RPMI8226 (cell line): ENCODE measurements at places on chromosomes 5 and 9.
A peak's percentile ranks its signal among the peaks of the same experiment; 100 is the strongest.

GRCh38 chr9:119195521-119195920 is 173.7 kb downstream of the BRINP1 start:
- DNase-seq, result no peak

DNA sequence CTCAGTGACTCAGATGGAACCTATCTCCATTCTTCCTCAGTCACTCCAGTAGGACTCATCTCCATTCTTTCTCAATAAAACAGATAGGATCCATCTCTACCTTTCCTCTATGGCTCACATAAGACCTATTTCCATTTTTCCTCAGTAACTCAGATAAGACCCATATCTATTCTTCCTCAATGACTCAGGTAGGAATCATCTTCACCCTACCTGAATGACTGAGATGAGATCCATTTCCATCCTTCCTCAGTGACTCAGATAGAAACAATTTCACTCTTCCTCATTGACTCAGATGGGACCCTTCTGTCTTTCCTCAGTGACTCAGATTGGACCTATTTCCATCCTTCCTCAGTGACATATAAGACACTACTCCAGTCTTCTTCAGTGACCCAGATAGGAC is 165.1 kb downstream of the FBXO4 start:
- no peak for DNase-seq

DNA sequence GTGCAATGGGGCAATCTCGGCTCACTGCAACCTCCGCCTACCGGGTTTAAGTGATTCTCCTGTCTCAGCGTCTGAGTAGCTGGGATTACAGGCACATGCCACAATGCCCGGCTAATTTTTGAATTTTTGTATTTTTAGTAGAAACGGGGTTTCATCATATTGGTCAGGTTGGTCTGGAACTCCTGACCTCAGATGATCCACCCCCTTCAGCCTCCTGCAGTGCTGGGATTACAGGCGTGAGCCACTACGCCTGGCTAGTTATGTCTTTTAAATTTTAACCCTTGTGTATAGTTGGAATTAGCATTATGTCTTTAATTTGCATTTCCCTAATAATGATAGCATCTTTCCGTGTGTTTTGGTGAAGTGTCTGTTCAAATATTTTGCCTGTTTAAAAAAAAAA is 11.5 kb downstream of the GPBP1 start:
- no peak for DNase-seq

GRCh38 chr5:119808474-119808873 is 179.1 kb downstream of the FAM170A start:
- DNase-seq, result no peak

DNA sequence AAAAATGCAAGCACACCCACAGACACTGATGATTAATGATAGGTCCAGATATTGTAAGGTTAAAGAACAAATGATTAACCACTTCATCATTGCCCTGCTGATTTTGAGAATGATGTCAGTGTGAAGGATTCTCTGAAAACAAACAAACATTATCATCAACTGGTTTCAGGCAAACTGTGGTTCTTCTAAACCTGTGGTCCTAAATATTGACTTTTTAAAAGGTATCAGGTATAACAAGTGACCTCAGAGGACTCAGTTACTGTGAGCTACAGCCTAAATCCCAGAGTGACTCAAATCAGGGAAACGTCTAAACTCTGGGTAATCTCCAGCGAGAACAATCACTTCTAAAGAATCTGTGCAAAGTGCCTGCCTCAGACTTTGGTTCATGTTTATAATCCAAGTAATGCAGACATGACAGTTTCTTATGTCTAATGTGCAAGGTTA is 172.3 kb upstream of the CDH6 start:
- DNase-seq, result no peak

DNA sequence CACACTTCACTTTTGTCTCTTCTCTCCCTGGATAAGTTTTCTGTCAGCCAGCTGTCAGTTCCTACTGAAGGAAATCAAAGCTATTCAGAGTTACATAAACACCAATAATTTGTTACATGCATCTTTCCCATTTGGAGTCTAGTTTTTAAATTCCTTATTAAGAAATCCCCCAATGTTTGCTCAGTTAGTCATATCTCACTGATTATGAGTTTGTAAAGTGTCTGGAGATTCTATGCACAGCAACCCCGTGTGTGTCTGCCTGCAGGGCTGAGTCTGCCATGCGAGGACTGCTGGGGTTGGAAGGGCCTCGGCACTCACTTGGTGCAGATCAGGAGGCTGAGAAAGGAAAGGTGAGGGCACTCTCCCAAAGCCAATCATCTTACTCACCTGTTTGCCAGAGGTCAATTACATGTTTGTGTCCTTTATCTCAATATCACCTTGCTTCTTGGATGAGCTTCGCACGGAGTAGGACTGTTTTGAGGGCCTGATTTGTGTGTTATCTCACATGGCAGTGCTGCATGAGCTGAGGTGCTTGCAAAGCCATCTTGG is 3.3 kb downstream of the ANKRD34B start:
- DNase-seq, result no peak

- DNase-seq, result no peak
Measured at GRCh38 chr5:150530423-150530822, 22.5 kb downstream of the NDST1 start.

GRCh38 chr5:86074297-86074696 is 543.4 kb upstream of the COX7C start:
- DNase-seq, result no peak

DNA sequence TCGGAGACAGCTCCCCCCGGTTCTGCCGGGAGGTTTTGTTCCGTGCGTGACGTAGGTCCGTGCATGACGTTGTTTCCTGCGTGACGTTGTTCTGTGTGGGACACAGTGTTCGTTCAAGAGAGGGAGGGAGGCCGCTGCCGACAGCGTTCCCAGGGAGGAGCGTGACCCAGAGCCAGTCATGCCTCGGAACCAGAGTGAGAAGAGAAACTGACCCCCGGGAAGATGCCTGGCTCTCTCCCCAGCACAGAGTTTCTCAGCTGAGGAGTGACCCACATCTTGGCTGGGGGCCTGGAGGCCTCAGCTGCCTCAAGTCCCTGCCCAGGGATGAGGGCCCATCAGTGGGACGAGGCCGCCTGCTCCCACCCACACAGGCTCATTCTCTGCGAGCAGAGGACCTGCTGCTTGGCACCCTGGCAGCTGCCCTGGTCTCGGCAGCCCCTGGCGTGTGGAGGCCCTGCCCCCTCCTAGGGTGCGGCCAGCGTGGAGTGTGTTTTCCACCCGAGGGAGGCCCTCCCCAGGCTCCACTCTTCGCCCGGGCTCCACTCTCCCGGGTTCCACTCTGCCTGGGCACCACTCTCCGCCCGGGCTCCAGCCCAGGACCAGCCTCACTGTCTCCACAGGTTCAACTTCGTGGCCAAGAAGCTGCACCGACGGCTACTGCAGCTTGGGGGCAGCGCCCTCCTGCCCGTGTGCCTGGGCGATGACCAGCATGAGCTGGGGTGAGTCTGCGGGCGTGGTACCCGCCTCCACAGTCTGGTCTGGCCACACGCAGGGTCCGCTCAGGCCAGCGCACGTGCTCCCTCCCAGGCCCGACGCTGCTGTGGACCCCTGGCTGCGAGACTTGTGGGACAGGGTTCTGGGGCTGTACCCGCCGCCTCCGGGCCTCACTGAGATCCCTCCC is 7.9 kb downstream of the NDOR1 start:
- no peak for DNase-seq

- DNase-seq, result no peak
Measured at GRCh38 chr5:33531824-33532223, 91.1 kb downstream of the TARS1 start.

GRCh38 chr5:135041145-135041587 is 7.1 kb upstream of the PITX1 start:
- no peak for DNase-seq

DNA sequence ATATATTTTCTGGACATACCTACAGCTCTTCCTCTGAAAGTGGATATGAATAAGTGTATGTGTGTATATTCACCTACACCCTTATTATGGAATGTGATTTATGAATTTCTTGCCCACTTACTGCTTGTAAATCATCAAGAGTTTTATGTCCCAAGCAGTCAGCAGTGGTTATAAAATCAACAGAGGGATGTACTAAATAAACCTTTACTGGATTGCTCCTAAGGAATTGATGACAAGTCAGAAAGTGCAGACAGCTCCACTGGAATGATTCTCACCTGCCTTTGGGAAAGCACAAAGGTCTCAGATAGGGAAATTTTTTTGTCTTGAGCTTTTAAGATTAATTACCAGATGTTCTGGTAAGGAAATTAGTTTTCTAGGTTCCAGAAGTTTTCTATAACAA is 9.3 kb downstream of the TMEM174 start:
- DNase-seq, result no peak

DNA sequence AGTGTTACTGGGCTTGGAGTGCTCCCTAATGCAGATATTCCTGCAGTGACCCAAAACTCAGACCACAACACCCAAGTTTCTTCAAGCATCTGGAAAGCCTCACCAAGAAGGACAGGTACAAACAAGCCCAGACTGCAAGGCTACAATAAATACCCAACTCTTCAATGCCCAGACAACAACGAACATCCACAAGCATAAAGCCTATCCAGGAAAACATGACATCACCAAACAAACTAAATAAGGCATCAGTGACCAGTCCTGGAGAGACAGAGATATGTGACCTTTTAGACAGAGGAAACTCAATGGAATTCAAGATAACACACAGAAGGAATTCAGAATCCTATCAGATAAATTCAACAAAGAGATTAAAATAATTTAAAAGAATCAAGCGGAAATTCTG is 605.6 kb downstream of the PDE4D start:
- DNase-seq, result no peak

DNA sequence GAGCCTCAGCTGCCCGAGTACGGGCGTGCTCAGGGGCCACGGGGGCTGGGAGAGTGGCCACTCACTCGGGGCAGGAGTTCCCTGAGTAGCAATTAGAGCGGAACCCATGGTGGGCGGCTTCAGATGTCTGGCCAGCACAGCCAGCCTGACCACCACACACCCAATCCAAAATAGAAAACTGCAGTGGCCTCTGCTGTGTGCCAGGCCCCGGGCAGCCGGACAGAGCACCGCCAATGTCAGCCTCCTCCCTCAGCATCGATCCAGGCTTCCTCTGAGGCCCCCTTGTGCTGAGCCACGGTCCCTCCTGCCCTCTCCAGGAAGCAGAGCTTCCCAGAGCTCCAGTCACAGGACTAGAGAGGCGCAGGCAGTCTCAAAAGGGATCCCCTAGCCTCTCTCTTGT is 2.7 kb downstream of the ADAMTS2 start:
- peak; percentile 20 for DNase-seq

DNA sequence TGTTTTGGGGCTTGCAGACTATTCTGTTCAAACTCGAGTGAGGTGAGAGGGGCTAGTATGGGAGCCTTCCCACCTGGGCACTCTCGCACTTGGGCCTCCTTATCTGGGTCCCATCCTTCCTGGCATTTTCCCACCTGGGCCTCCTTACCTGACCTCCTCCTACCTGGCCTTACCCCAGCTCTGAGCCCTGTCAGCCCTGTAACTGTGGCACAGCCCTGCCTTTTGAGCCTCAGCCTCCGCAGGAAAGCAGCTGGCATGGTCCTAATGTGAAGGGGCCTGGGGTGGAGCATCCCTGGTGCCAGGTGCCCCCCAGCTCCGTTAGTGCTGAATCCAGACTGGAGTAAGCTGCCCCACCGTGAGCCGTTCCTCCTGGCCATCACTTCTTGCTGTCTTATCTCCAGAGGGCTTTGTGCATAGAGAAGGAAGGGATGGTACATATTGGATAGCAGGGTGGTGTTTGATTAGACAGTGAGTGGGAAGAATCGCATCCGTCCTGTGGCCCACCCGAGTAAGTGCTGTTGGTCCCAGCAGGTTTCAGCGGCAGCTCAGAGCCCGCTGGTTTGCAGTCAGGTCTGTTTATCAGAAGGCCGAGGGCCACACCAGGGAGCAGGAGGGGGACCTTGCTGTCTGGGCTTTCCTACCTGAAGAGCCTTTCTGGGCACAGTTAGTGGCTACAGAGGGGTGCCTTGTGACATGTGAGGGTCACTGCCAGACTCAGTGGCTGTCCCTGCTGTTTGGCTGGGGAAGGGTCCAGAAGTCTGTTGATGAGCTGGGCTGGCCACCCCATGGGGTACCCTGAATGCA is 76.5 kb downstream of the WNK2 start:
- DNase-seq, result no peak

- DNase-seq, result no peak
Measured at GRCh38 chr9:106772523-106773290, 90.3 kb upstream of the ZNF462 start.

GRCh38 chr5:137342764-137343163 is 156.4 kb downstream of the SPOCK1 start:
- no peak for DNase-seq

- DNase-seq, result no peak
Measured at GRCh38 chr5:132026516-132027008, 15.1 kb upstream of the ACSL6 start.

DNA sequence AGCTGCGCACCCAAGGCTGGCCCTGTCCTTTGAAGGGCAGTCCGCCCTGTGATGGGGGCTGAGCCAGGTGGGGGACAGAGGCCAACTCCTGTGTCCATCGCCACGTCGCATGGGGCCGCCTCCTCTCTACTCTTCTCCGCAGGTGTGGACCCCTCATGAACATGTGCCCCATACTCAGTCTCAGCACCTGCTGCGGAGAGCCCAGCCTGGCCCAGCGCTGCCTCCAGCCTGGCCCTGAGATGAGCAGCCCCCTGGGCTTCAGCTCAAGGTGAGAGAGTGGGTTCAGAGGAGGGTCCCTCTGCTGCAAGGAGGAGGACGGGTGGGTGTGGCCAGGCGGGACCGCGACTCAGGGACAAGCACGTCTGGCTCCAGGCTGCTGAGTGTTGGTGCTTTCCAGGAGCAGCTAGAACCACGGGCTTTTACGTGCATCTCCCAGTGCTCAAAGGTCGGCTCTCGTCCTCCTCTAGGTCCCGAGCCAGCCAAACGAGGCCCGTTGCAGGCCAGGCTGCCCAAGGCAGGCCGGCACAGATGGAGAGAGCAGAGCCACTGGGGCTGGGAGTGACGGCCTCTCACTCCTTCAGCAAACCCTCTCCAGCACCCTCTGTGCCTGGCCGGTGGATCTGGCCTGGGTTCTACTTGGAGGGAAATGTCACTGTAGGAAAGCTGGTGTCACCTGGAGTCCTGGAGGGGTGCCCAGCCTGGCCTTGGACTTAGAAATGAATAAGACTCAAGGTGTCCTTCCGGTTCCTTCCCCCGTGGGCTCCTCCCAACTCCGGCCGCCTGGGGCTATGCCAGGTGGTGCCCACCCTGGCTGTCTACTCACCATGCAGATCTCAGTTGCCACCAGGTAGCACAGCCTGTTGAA is 48.9 kb upstream of the RNF130 start:
- no peak for DNase-seq

DNA sequence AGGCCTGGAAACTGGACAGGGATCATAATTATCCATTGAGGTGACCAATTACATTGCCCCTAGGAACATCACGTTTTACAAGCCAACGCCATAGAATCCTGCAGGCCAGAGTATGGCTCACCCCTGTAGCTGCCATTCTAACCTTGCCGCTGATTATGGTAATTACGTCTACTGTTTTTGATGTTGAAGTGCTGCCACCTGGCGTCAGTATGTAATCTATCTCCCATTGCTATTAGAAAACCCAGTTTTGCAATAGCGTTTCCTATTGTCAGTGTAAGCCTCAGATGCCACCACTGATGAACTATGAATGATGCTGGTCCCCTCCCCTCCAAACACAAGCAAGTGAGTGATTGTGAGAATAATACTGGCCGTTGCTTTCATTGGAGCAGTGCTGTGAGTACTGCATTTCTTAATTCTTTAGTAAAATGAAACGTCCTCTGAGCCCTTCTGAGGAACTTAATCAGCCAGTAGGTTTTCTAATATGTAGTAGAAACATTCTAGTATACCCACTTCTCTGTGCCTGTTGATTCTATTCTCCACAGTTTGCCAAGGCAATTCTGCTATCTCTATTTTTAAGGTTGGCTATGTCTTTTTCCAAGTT is 100.5 kb upstream of the NMUR2 start:
- DNase-seq, result peak; percentile 57

GRCh38 chr9:128251732-128252100 is 24.1 kb downstream of the GOLGA2 start:
- DNase-seq, result no peak
